ENCODE measurements at places on chromosomes 1 and 21.

- DNase-seq = no peak
These were observed 107.6 kb downstream of the TSEN15 start for GRCh38 chr1:184158896-184159681.

DNA sequence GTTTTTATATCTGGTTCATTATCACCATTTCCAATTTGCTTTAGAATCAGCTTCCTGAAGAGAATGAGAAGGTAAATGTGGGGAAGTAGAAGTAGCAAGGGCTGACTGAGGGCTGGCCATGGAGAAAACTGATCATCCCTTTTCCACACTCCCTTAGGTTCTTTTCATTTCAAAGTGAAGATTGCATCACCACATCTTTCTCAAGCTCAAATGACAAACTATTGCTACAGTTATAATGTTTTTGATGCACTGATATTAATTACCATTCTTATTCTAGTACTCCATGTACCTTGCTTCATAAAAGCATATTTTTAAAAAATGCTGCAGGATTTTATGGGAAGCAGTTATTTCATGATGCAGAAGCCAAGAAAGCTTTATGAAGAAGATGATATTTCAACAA is 7.9 kb upstream of the AK5 start:
- no peak for DNase-seq

DNA sequence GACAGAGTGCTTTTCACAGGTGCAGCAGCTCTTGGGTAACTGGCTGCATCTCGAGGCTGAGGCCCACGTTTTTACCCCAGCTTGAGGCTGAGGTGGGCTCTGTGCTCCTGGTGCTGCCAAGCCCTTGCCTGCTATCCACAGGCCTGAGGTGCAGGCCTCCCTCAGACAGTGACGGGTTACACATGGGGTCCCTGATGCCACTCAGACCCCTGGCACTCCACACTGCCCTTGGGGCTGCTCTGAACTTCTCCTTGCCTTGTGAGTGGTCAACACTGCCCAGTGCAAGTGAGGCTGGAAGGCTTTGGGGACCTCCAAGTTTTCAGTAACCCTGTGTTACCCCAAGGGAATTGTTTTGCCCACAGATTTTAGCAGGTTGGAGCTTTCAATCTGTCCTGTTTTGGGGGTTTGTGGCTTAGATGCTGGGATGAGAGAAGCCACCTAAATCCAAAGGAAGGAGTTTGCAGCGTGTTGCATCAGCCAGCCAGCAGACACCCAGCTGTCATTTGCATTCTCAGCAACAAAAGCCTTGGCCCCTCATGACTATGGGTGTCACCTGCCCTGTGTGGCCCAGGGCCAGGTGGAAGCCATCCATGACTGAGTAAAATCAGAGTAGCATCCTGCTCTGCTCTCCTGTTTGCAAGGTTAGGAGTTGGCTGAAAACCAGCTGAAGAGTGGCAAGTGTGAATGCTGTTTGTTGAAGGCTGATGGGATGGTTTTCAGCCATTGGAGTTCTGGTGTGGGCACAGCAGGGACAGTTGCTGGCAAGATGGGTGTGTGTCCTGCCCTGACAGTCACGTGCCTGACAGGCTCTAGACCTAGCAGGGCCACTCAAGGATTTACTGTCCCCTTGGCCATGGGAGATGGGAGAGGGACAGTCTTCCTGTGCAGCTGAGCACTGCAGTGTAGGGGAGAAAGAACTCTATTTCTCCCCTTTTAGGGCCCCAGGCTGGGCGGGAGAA is 3.2 kb downstream of the RNF187 start:
- peak; percentile 30 for DNase-seq

DNA sequence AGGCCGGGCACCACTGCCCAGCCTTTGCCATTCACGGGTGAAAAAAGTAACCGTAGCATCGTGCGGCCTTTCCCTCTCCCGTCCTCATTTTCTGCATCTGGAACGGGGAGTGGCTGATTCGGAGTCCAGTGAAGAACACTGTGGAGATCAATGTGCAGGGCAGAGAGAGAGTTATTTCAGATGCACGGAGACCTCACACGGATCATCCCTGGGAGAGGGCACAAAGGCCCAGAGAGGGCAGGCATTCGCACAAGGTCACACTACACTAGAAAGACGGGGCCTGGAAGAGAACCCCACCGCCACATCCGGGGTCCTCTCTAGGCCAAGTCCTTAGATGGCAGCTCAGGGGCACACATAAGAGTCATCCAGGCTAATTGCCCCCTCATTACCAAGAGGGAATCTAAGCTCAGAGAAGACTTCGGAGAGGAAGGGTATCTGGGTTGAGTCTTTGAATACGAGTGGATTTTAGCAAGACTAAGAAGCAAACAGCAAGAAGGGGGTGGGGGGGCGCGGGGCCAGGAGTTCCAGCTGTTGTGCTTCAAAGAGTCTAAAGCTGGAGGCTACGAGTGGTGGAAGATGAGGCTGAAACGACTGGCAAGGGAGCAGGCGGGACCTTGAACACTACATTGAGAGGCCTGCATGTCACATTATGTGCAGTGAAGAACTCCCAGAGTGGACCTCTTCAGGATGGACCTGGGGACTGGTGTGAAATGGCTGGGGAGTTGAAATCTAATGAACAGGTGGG is 857 bp downstream of the GPX7 start:
- no peak for DNase-seq

GRCh38 chr1:198128533-198128932 is 28.3 kb upstream of the NEK7 start:
- DNase-seq = no peak

DNA sequence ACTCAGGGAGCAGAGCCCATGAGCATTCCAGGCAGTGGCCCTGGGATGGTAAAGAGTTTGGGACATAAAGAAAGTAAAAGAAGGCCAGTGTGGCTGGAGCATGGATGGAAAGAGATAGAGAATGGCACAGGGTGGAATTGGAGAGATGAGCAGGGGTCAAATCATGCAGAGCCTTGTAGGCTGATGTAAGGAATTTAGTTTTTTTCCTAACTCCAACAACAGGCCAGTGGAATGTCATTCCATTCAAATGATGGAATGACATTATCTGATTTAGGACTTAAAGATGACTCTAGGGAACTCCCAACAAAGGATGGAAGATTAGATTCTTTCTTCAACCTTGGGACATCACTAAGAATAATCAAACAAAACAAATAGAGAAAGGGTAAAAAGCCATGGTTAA is 12.8 kb upstream of the S100A2 start:
- DNase-seq = no peak

DNA sequence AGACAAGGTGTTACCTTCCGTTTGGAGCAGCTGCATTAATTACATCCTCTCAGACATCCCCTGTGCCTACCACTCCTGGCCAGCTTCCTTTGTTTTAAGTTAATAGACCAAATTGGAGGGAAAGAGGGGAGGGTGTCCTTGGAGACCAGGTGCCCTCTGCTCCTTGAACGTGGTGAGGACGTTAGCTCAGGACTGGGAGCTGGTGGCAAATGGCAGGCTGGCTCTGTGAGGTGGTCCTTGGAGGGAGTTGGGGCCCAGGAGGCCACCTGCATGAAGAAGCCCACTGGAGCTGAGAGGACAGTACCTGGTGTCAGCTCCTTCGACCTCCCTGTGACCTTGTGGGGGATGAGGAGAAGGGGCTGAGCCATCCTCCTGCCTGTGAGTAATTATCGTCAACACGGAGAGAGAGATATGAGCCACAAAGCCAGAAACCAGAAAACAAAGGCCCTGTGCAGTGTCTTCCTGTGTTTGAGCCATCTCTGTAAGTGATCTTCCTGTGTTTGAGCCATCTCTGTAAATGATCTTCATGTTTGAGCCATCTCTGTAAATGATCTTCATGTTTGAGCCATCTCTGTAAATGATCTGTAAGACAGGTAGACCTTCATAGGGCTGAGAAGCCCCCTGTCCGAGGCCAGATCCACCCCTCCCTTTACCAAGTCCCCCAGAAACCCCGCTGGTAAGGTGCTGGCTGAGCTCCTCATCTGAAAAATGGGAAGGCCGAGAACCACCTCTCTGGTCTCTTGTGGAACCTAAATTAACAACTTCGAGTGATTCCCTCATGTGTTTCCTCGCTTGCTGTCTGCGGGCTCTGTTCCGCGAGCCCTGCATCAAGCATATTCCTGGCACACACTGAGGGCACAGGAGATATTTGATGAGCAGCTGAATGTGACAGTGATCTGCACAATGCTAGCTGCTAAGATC is 126.0 kb downstream of the CAMTA1 start:
- DNase-seq = no peak

GRCh38 chr1:41450747-41451285 is 33.7 kb downstream of the EDN2 start:
- DNase-seq = no peak

GRCh38 chr21:40567501-40567900 is 279.5 kb downstream of the DSCAM start:
- DNase-seq = no peak

DNA sequence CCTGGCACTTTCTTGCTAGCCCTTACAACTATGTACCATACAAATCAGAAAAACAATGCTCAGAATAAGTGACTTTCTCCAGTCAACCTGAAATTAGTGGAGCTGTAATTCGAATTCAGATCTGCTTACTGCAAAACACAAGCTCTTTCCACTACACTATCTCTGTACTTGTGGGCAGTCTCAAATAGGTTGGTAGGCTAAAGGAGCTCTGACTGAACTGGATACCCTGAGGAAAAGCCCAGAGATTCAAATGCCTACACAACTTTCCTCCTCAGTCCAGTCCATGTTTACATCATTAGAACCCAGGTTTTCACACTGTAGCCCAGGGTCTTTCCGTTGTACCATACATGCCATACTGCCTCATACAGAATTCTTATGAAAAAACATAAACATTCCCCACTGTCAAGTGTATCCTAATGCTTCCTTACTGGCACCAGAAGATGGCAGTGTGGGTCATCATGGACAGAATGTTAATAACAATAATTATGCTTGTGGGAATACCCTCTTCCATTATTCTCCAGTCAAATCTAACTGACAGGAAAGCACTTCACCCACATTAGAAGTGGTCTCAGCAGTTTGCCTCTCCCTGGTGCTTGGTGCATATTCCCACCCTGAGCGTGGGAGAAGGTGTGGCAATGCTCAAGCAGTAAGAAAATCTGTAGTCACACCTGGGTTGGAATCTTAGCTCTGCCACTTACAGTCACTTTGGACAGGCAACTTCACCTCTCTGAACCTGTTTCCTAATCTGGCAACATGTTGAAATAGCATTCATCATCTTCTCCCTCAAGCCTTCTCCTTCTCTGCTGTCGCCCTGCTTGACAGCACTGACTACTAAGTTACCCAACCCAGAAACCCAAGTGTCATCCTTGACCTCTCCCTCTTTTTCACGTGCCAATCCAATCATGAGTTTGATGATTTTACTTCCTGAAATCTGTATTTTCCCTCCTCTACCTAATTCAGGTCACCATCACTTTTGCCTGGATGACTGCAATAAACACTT is 14.4 kb upstream of the ZFYVE9 start:
- DNase-seq = peak; percentile 46

DNA sequence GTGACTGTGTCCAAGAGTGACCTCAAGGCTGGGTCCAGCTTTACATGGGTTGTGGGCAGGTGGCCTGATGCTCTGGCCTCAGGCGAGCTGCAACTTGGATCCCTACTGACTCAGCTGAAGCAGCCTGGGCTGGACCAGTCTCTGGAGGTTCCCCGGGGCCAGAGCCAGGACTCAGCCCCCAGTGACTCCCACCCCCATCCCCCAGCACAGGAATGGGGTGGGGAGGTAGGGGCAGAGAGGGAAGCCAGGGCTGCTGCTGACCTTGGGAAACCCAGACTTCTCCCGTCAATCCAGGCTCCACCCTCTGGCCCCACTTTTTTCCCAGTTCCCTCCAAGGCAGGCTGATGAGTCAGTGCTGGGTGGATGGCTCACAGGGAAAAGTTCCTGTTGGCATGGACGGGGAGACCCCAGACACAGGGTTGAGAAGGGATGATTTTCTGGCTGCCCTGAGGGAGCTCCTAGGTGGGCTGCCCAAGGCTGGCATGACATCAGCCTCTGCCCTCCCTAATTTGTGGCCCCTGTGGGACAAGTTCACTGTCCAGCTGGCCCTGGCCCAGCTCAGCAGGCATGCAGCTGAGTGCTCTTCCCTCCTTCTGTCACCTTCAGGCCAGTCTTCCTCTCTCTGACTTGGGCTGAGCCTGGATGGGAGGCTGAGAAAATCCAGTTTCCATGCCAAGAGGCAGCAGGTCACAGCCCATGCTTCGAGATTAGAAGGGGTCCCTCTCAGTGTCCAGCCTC is 2.2 kb downstream of the ZC3H12A start:
- DNase-seq = no peak

DNA sequence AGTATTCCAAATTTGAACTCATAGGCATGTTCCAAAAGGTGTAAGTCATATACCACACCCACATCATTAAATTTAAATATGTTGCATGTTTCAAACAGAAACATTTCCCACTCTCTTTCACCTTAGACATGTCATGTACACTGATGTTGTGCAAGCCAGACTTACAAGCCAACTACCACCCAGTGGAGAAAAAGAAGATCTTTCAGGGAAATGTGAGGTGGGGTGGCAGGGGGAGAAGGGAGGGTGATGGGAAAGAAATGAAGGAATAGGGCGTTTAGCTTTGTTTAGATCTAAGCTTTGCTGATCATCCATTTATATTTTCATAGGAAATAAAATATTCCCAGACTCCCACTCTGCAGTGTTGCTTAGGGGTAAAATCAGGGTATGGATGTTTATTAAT is 1.6 kb downstream of the NEGR1 start:
- no peak for DNase-seq

- no peak for DNase-seq
These were observed 681.5 kb downstream of the LRRIQ3 start for GRCh38 chr1:73516451-73516850.

DNA sequence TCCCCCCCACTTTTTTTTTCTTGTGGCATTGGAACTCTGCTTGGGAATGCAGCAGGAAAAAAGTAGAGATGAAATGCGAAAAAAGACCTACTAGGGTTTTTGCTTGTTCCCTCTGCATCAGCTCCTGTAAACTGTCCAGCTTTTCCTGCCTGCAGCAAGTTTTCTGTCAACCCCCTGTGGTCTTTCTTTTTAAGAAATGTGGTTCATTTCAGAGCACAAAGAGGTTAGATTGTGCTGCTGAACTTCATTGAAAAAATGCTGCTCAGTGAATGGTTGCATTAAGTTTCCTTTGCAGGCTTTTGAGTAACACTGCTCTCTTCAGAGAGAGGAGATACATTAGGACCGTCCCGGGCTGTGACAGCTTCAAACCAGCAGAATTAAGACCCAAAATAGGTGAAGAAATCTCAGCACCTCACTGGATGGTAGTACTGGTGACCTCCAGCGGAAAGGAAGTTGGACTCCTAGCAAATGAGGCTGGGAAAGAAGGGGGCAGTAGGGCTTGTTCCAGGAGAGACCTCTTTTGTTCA is 80.7 kb downstream of the NDUFS5 start:
- DNase-seq = no peak

GRCh38 chr1:50968821-50969610 is 1.0 kb upstream of the CDKN2C start:
- DNase-seq = no peak

All from NCI-H1436 treated with DMSO at 0.1 percent for 48 hours (cell line).